ENCODE measurements at places on chromosomes 5 and 9.

DNA sequence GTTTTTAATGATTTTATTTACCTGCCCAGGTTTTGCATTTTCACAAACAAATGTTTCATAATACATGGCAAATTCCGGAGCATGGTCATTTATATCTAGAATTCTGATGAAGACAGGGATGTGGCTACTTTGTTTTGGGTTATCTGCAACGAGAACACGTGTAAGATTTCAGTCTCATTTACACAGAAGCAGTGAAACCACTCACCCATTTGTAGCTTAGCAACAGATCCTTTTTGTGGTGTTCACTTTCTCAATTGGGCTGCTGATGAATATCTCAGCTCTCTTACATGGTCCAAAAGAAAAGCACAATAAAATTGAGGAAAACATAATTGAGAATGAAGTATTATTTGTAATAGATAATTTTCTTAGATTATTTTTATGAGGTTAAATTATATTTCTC lies 148.6 kb downstream of the CDH9 start:
- no peak for DNase-seq

DNA sequence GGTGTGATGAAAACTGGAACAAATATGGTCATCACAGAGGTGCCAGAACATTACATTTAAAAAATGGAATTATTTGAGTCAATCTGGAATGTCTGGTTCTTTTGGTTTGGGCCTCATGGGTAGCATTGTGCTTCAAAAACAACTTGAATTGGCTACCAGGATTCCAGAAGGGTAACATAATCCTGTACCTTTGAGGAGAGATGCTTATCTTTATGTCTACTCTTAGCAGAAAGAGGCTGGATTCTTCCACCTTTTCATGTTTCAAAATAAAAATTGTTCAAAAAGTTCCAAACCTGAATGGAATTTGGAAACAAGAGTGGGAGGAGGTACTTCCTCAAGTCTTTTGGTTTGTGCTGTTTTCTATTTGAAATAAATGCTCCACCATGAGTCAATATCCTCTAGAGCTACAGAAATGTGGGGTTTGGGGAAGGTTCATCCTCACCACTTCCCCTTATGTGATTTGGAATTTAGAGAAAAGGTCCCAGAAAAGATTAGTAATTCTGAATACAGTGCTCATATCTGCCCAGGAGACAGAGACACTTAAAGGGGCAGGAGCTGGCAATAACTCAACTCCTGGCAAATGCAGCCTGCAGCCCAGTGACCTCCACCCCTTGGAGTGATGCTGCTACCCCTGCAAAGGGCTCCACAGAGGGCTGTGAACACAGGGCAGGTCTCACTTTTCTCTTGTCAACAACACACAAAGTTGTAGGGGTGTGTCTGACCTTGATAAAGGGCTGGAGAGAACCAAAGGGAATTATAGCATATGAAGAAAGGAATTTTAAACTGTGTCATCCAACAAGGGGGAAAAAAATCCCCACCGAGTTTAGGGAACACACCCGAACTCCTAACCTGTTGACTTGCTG lies 272.8 kb downstream of the CWC27 start:
- DNase-seq: no peak

GRCh38 chr9:120891884-120892747 lies 15.1 kb upstream of the PHF19 start:
- DNase-seq: no peak

DNA sequence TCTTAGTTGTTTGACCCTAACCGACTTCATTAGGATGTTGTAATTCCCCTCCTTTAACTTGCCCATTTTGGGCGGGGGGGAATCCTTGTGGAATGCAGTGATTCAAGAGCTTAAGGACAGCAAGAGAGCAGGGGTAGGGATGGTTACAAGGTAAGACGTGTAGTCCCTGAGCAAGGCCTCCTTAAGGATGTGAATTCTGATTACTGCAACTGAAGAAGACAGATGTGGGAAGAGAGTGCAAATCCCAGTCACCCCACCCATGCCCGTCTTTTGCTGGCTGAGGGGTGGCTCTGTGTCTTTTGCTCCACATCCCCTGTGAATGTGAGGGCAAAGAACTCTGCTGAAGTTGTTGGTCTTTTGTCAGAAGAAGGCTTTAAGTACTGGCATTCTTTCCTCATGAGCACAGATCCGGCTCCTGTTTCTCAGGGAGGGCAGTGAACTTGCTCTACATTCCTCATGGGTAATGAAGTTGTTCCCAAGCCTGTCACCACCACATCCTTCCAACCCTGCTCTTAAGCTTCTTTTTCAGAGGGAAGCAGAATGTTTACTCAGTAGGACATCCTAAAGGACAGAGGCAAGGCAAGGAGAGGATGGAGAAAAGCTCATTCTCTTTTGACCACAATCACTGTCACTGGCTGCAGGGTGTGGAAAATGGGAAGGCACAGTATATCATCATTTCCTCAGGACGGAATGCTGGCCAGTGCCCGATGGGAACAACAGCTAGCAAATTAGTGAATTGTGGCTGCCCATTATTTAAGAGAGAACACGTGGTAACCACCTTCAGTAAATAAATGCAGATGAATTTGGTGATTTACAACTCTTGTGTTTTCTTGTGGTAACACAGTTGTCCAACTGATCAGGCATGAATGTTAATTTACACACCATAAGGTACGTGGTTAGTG lies 61.5 kb downstream of the RAI14 start:
- DNase-seq: no peak

DNA sequence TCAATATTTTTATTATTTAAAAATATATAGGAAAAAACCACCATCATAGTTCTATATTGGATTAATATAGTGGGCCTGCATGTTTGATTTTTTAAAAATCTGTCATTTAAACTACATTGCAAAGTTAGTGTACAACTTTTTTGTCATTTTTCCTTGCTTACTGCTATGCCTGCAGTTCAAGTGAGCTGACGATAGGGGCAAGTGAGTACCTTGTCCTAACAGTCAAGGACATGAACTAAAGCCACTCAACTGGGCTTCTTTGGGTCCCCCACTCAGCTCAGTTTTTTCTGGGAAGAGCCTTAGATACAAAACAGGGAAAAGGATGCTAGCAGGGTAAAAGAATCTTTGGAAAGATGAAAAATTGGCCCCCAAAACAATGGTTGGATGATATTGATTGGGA lies 269.9 kb downstream of the MAN2A1 start:
- DNase-seq: no peak

DNA sequence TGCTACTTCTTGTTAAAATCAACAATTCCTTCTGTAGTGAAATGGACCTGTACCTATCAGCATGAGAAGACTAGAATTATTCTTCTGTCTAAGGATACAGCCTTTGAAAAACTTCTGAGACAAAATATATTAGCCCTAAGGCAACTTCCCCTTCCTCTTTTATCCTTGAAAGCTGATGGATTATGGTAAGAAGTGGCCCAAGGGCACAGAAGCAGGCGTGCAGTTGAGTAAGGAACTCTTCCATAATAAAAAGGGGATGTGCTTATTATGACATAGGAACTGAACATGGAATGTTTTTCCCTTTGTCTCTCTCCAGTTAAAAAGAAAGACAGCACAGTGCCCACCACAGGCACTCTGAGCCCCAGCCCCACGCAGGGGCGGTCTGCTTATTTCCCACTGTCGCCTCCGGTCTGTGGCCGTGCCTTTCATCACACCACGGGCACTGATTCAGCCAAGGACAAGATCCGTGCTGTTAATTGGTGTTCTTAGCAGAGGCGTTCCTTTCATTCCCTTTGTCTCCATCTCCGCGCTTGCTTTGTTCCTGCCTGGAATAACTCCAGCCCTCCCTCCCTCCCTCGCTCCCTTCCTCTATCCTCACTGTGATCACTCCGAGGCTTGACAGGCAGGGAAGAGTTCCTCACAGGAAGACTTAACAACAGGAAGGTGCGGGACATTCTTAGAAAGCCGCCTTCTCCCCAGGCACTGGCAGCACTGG lies 135.9 kb upstream of the OTULINL start:
- DNase-seq: no peak

DNA sequence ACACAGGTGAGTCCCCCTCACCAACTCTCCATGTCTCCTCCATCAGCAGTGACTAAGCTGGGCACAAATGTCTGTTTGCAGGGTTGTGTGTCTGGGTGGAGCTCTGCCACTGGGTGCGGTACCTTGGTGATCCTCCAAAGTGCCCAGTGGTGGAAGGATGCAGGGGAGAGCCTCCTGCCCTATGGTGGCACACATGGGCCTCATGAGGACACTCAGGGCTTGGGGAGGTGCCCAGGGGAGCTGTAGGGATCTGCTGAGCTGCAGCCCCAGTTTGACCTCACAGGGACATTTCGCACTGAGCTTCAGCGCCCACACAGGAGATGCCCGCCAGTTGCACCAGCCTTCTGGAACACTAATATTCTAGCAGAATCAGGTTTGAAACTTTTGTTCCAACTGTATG lies 29.5 kb downstream of the S1PR3 start:
- no peak for DNase-seq

- DNase-seq: no peak
Measured at GRCh38 chr5:11602298-11602697, 301.9 kb downstream of the CTNND2 start.

DNA sequence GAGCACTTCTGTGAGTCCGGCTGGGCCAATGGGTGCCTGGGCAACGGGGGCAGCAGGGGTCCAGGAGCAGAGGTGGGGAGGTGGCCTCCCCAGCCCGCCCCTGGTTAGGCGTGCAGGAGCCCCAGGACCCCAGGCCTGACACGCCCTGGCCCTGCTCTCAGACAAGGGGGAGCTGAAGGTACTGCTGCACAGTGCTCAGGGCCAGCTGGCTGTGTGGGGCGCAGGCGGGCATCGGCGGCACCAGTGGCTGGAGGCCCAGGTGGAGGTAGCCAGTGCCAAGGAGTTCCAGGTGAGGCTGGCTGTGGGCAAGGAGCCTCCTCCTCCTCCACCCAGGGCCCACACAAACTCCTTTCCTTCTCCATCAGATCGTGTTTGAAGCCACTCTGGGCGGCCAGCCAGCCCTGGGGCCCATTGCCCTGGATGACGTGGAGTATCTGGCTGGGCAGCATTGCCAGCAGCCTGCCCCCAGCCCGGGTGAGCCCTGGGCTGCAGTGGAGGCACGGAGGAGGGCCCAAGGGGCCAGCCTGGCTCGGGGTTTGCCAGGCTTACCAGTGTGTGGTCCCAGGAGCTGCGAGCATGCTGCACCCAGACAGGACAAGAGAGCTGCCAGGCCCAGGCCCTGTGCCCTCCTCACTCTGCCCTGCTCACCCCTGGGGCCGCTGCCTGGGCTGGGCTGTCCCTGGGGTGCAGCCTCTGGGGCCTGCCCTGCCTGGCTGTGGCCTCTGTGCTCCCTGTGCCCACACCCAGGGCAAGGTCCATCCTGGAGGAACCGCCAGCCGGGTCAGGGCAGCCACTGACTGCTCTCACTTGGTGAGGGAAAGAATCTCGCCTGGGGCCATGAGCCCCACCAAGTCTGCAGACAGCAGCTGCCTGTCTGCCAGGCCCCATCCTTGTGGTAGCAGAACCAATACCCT lies 7.0 kb downstream of the MAMDC4 start:
- no peak for DNase-seq

- DNase-seq: no peak
Measured at GRCh38 chr5:34957321-34957720, 28.0 kb downstream of the DNAJC21 start.

DNA sequence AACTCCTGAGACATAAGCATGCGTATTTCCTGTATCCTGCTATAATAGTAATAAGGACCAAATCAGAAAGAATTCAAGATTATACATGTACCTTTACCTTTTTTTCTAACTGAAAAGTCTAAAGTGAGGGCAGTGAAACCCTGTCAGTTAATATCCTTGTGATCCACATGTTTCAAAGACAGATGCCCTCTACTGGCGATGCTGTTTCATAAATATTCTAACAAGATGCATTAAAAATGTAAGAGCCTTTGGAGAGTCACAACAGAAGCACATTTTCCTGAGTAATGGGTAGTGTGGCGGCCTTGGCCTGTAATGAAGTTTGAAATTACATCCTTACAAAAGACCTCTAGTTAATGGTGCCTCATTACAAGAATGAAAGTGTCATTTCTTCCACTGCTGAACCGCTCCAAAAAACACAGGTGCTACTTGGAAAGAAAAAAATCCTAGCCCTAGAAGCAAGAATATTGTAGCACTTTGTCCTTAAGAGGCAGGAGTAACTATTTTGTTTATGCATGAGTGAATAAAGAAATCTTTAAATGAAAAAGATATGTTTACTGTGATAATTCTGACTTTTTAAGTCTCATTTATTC lies 232.6 kb downstream of the EPB41L4A start:
- DNase-seq: no peak

GRCh38 chr5:74418709-74419108 lies 221.8 kb downstream of the ENC1 start:
- no peak for DNase-seq

DNA sequence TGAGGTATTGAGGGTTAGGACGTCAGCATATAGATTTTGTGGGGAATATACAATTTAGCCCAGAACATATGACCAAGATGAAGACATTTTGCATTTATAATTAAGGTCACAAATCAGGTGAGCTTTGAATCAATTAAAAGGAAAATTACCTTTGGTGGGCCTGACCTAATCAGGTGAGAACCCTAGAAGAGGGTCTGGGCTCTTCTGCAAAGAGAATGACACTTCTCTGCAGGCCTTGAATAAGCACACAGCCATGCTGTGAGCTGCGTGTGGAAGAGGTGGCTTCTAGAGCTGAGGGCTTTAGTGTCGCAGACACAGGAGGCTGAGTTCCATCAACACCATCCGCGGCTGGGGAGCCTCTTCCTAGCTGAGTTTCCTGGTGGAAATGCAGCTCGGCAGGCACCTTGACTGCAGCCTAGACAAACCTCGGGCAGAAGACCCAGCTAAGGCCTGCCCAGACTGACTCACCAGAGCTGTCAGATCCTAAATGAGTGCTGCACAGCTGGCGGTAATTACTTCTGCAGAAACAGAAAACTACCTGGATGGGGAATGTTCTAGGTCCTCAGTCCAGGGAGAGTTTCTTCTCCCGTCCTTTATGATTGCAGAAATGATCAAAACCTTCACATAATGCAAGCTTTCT lies 287.5 kb upstream of the IRX1 start:
- DNase-seq: no peak

- DNase-seq: no peak
Measured at GRCh38 chr5:131983244-131983771, 28.1 kb downstream of the ACSL6 start.

GRCh38 chr5:111929867-111930266 lies 172.9 kb upstream of the NREP start:
- DNase-seq: no peak

DNA sequence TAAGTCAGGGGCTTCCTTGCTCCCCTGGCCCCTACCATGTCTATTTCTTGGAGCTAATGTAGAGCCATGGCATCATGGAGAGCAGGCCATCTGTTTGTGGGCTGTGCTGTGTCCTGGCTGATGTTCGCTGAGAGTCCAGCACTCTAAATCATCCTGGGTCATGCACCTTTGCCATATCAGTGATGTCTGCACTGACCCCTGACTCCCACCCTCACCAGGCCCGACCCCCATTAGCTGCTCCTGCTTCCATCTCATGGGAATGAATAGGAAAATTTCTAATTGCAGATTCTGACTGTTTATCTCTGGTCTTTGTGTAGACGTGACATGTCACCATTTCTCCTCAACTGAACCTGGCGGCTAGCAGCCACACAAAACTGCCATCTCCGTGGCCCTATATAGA lies 236.9 kb downstream of the NSG2 start:
- DNase-seq: no peak

- no peak for DNase-seq
Measured at GRCh38 chr5:1526190-1526631, 2.5 kb upstream of the LPCAT1 start.

- DNase-seq: no peak
Measured at GRCh38 chr5:27242258-27242626, 203.9 kb upstream of the CDH9 start.

All from GOT3 (cell line).